Hypothalamus (tissue), 51 donors: ENCODE measurements at places on chromosomes 6 and 20.

DNA sequence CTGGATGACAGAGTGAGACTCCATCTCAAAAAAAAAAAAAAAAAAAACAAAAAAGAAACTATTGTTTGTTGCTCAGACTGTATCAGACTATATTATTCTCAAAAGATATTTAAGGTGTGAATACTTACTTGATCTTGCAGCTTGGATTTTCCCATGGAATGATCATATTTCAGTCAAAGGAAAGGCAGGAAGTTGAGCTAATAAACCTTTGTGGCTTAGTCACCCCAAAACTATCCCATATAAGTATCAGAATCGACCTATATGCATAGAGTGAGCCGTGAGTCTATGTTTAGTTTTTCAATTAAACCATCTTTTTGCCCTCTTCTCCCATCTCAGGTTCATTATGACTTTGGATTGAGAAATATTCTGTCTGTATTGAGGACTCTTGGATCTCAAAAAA is 152.6 kb downstream of the DNAH8 start:
- DNase-seq = no peak

DNA sequence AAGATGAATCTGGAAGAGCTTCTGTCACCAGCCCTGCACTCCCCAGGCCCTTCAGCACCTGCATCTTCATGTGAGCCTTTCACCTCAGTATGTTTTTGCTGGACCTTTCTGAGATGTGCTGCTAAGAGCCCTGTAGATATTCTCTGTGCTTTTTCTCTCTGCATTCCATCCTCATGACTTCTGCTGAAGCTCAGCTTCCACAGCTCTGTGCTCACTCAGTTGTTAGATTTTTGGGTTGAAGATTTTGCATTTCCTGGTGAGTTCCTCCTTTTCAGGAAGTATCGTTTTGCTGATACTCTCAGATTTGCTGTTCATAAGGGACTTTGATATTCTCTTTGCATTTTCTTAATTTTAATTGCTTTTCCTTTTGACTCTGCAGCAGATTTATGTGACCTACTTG is 18.3 kb downstream of the KIAA1586 start:
- DNase-seq = no peak

- no peak for DNase-seq
Measured at GRCh38 chr6:162814426-162814973, 86.7 kb downstream of the PACRG start.

DNA sequence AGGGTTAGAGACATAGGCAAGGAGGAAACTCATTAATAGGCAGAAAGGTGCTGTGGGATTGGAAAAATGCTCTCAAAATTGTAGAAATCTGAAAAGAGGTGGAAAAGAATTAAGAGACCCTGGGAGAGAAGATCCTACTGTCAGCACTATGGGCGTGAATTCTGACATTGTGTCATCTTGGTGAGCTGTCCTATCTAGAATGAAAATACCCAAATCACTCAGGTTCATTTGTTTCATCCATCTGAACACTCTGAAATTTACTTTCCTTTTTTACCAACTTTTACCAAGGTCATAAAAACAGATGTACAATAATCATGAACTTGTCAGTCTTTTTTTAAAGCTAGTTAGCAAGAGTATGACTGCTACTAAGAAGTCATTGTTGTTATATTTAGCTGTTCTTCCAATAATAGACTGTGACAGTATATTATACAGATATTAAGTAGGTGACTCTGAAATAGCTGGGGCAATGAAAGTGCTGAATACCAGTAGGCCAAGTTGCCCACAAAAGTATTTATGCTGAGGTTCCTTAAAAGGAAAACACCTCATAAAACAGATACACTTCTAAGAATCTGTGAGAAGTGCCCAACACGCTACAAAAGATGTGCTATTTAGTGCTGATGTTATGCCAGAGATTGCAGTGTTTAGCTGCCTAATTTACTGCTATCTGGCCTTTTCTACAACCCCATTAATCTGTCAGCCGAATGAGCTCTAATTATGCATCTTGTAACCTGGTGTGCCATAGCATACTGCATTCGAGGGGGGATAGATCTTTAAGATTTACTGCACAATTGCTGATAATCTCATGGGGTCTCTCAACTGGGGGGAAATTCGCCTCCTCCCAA is 217.5 kb upstream of the SUPT3H start:
- DNase-seq = no peak

DNA sequence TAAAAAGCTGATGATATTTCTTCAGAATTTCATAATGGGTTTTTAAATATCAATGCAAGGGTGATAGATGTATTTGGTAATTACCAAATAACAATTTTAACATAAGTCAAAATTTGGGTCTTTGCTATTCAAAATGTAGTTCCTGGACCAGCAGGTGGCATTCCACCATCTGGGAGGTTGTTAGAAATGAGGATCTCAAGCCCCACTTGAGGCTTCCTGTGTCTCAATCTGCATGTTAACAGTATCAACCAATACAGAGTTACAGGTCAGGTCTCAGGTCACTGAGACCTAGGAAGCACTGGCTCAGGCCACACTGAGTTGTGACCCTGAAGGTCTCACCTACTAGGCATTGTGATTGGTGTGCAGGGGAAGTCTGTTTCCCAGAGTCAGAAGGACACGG is 57.2 kb upstream of the MTRF1L start:
- DNase-seq = no peak
